ENCODE measurements at places on chromosomes 11 and 22.

- no peak for DNase-seq
These were observed 52.7 kb upstream of the CCND1 start for GRCh38 chr11:69588270-69588669.

- DNase-seq: no peak
These were observed 96.5 kb downstream of the LUZP2 start for GRCh38 chr11:24593332-24593731.

GRCh38 chr11:18802381-18803257 lies 11.0 kb upstream of the PTPN5 start:
- DNase-seq: peak; percentile 33

DNA sequence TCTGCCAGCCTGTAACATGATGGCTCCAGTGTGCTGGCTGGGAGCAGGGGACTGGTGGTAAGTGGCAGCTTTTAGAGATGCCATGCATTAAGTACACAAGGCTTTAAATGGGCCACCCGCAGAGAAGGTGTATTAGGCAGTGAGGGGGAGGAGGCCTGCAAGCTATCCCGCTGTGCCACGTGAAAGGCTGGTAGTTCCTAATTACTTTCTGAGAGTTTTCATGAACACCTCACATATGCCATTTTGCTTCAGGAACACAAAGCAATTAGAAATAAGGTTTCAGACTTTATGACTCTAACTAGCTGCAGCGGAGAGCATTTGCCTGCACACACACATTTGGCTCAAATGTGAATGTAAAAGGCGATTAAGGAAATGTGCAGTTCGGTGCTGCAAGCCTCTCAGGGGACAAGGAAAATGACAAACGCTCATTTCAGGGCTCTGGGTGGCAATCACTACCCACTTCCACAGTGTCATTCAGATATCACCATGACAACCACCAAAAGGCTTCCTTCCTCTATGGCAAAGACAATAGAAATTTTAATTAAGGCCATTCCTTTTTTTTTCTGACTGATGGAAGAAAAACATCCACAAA lies 116.6 kb downstream of the PLEKHA7 start:
- no peak for DNase-seq

DNA sequence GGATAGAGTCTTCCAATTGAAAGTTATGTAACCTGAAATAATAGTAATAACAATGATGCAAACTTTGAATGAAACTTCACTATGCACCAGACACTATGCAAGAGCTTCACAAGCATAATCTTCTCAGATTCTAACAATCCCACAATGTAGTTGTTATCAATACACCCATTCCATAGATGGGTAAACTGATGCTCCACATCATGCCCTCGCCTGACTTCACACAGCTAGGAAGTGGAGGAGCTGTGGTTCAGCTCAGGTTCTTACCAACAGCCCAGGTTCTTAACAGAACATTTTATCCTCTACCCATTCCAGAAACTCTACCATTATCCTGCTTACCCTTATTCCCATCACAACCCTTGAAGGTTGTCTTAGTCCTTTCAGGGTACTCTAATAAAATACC lies 50.4 kb upstream of the HMGXB4 start:
- no peak for DNase-seq
